Stimulated activated CD8-positive, alpha-beta memory T cell treated with anti-CD3 and anti-CD28 coated beads, Interleukin-12 subunit alpha, Interleukin-12 subunit beta, amount 100 ng/mL, for 4 hours (primary cell): ENCODE measurements at places on chromosomes 11 and 22.

DNA sequence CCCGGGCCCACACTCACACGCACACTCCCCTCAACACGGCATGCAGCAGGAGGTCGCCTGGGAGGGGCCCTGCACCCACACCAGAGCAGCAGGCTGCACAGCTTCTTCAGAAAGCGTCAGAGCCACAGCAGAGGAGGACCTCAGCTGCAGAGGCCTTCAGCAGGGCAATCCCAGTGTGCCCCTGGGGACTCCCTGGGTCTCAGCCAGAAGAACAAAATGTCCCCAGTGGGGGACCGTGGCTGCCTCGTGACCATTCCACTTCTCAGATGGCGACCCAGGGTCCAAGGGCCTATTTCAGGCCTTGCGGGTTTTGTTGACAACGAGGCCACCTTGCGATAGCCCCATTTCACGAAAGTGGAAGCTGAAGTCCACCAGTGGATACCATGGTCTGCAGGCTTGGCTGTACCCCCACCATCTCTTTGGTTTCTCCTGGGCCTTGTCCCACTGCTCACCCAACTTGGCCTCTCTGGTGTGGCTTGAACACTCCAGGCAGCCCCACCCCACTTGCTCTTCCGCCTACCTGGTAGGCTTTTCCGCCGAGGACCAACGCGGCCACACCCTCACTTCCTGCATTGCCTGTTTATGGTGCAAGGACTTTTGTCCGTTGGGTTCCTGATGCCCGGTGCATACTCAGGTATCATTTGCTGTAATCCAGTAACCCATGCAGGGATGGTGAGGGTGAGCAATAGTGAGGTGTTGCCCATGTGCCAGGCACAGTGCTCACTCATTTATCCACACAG lies 38.1 kb downstream of the MB start:
- no peak for DNase-seq

DNA sequence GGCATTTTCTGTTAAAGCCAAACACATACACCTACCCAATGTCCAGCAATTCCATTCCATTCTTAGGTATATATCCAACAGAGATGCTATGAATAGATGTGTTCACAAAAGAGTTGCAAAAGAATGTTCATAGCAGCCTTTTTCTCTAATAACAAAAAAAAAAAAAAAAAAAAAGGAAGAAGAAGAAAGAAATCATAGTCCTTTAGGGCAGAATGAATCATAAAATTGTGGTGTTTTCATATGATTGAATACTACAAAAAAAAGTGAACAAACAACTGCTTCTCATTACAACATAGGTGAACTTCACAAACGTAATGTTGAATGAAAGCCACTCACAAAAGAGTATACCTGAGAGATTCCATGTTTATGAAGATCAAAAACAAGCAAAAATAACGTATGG lies 66.8 kb upstream of the GRK3 start:
- no peak for DNase-seq

DNA sequence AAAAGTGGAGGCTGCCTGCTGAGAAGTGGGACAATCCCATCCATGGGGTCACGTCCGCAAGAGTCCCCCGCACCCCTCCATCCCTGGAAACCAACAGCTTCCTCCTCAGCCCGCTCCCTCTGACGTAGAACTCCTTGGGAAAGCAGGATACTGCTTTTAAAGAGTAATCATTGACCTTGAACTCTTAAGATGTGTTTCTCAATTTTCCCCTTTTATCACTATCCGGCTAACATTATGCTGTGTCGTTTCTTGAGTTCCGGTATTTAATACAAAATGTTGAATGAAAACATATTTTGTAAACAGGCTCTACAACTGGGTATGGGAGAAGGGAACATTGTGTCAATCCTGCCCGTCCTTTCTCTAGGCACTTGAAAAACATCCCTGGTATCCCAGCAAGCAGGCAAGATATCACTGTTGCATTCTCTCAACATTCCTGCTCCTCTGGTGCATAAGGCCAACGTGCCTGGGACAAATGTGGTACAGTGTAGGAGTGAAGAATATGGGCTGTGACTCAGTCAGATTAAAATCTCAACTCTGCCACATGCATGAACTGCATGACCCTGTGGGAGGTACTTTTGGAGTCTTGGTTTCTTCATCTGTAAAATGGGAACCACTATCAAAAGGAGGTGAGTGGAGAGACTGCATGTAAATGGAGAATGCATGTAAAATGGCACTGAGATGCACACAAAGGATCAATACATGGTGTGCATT lies 52.8 kb downstream of the WT1 start:
- no peak for DNase-seq

- DNase-seq = no peak
Measured at GRCh38 chr22:23062616-23063538, 7.4 kb upstream of the GNAZ start.

GRCh38 chr22:37632174-37633088 lies 7.0 kb upstream of the SH3BP1 start:
- DNase-seq = no peak

GRCh38 chr11:130076778-130077481 lies 7.2 kb downstream of the APLP2 start:
- DNase-seq = no peak

DNA sequence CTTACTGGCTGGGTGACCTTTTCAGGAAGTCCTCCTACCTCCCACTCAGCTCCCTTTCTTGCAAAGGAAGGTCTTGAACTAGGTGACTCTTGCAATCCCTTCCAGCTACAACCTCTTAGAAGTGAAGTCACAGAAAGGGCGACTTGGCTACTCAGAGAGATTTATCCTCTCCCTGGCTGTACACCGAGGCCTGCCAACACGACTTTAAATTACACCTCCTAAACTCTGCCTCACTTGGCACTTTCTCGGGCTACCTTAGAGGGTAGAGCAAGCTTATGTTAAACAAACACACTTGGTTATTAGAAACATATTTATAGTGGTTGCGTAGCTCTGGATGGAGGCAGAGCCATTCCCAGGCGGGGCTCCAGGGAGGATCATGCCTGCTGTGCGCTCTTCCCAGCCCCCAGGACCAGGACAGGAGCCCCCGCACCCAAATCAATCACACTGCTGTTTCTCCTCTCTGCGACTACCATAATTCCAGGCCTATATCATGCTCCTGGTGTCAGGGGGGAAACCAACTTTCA lies 358.4 kb downstream of the BUD13 start:
- DNase-seq = no peak
